AML-193 (cell line): ENCODE measurements at places on chromosomes 4 and X.
A peak's percentile ranks its signal among the peaks of the same experiment; 100 is the strongest.

DNA sequence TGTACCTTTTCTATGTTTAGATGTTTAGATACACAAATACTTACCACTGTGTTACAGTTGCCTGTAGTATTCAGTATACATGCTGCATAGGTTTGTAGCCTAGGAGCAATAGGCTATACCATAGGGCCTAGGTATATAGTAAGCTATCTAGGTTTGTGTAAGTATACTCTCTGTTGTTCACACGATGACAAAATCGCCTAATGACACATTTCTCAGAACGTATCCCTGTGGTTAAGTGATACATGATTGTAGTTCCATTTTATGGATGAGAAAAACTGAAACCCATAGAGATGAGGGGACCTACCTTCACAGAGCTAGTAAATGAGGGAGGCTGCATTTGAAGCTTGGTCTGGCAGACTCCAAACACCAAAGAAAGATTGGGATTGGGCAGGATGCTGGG, 79.4 kb upstream of the EFNB1 start:
- no peak for DNase-seq

GRCh38 chrX:151177141-151178027, 1.0 kb downstream of the GPR50 start:
- DNase-seq, result no peak

- no peak for DNase-seq
Measured at GRCh38 chrX:112865464-112866025, 24.9 kb upstream of the AMOT start.

DNA sequence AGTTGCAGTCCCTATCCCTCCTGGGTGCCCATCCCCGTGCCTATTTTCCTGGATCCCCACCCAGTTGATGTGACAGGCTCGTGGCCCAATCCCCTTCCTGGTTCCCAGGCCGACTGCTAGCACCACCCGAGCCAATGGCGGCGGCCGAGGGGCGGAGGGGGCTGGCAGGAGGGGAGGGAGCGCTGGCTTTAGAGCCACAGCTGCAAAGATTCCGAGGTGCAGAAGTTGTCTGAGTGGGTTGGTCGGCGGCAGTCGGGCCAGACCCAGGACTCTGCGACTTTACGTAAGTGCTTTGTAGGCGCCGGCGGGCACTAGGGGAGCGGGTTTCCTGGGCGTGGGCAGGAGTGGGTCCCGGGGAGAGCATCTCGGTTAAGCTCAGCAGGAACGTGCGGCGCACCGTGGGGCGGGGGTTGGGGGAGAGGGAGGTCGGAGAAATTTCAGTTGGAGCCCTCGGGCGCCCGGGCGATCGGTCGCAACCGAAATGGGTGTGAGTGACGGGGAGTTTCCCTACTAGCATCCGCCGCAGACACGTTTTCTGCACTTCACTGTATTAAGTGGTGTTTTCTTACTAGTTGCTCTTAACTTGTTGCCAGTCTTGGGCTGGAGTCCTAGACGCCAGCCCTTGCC, at the start of gene PLS3:
PLS3 (plus strand) TSS at position 197 of the 627 bp plus-strand sequence. CDS start 49,077 bp downstream, outside the sequence.
- DNase-seq, result no peak

- DNase-seq, result peak; percentile 7
Measured at GRCh38 chr4:3037957-3038461, 36.3 kb downstream of the HTT-AS start.

DNA sequence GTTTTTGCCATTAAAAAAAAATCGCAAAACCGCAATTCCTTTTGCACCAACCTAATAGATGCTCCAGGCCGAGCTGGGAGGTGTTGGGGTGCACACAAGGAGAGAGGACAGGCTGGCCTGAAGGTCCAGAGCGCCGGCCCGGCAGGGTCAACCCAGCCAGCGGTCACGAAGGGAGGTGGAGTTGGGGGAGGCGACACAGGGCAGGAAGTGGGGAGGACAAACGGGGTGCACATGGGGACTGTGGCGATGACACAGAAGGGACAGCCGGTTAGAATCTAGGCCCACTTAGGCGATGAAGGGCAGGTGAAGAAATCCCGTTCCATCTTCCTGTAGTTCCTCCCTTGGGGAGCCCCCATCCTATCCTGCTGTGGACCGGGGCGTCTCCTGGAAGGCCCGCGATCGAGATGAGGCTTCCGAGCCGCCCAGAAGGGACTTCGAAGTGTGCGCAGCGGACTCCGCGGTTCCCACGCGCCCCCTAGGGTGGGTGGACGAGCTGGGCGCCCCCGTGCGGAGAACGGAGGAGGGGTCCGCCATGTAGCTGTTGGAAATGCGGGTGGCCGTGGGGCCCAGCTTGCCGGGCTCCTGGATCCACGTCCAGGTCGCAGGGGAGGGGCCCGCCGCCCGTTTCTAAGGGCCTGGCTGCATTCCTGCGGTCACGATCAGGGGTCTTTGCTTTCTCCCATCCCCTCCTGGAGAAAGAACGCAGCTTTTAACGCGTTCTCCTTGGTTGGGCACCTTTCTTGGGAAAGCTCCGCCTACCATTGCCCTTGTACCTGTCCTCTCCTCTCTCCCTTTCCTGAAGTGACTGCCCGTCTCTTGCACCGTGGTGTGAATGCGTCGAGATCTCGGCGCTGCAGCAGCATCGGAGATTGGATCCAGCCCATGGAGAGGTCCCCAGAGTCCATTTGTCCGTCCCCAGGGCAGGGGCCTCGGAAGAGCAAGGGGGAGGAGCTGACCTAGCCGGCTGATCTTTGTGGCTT, 17.0 kb upstream of the HPF1 start:
- DNase-seq, result no peak

DNA sequence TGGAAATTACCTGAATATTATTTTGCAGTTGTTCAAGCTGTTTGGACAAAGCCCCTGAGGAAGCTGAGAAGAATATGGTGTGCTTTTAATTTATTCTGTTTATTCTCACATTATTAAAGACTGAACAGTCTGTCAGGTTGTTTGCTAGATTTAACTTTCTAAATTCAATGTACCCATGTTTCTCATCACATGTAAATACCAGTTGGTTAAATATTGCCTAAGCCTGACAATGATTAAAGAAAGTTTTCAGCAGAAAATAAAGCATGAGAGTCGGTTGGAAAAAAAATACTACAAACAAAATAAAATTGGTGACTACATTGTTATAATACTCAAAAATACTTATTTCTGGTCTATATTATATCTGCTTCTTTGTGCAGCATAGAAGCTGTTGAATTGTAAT, 1974.7 kb downstream of the ARAP2 start:
- no peak for DNase-seq

GRCh38 chr4:6875431-6875831, 34.2 kb upstream of the TBC1D14 start:
- peak; percentile 98 for DNase-seq

- DNase-seq, result no peak
Measured at GRCh38 chr4:185278716-185279115, 69.3 kb downstream of the SNX25 start.

GRCh38 chr4:89293299-89293698, 14.3 kb downstream of the GPRIN3 start:
- no peak for DNase-seq
